ENCODE measurements at places on chromosomes 5 and 9.

DNA sequence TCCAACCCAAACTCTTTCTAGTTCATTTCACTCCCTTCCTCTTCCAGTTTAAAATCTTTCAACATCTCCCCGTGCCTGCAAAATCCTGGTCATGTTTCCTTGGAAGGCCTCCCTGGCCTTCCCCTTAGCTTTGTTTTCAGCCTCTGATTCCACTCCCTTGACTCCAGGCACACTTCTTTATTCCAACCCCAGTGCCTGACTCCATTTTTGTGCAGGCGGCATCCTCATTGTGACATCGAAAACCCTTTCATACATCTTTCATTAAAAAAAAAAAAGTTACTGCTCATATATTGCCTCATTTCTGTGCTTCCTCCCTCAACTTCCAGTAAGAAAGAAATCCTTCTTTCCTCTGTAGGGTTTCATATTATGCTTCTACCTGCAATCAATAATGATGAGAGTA is 7.1 kb upstream of the TNFSF8 start:
- DNase-seq = no peak

GRCh38 chr5:180116077-180116999 is 44.8 kb upstream of the RNF130 start:
- DNase-seq = no peak

GRCh38 chr5:102890133-102890532 is 135.0 kb downstream of the PAM start:
- no peak for DNase-seq

- DNase-seq = no peak
Measured at GRCh38 chr9:19967216-19967887, 178.5 kb upstream of the SLC24A2 start.

- no peak for DNase-seq
Measured at GRCh38 chr5:100576217-100576751, 41.1 kb downstream of the FAM174A start.

- DNase-seq = no peak
Measured at GRCh38 chr9:86168256-86168655, 68.9 kb upstream of the GOLM1 start.

DNA sequence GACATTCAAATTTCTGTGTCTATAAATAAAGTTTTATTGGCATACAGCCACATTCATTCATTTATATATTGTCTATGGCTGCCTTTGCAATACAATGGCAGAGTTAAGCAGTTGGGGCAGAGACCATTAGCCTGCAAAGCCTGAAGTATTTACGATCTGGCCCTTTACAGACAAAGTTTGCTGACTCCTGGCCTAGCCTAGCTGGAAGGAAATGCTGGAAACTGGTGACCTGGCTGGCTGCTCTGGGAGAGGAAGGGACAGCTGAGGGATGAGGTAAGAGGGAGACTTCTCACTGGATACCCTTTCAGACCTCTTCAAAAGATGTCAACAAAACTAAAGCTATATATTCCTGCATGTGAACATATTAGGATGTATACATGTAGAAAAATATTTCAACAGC is 66.0 kb upstream of the PPARGC1B start:
- no peak for DNase-seq

Measured in activated T-helper 1 cell treated with anti-CD3 and anti-CD28 coated beads, Interleukin-2, amount 50 U/mL, for 16 hours (primary cell).